A673 (cell line): ENCODE measurements at places on chromosomes 3 and 15. TPM values are rescaled to one million over a fixed set of nuclear protein-coding genes. Genes with fewer than 3 reads are reported as not detected.

DNA sequence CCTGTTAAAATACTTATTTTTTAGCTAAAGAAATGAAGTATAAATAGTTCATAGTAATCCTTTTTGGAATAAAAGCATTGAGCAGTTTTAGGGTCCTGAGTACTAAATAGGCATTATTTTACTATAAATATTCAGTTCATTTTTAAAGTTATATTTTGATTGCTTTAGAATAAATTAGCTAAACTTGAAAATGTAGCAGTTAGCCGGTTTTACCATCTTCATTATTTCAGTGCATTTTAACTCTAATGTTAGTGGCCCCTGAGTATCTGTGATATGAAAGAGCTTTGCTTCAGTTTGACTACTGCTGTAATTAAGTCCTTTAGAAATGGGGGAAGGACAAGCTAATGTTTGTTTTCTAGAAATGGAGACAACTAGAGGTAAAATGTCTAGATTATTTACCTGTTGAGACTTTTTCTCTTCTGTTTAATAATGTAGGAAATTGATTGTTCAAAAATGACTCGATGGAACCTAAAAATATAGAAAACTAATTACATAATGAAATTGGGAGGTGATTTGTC, 3.6 kb downstream of the SMC4 start:
- peaks cover 49% of the 10 kb centered on the region for H3K36me3 ChIP-seq
- peak overlapping the region; percentile 69 for H3K4me3 ChIP-seq
- H3K4me1 ChIP-seq: peaks cover 16% of the 10 kb centered on the region
- no peak for DNase-seq
- peak overlapping the region; percentile 46 for H3K27ac ChIP-seq

CCDC54 gene
- not detected in 2 replicates for total RNA-seq

PIERCE2 gene
- 0.86 and 1.7 TPM in 2 replicates for total RNA-seq

SLC9C1 gene
- not detected in 2 replicates for total RNA-seq

GATM gene
- 9.5 and 11.0 TPM in 2 replicates for total RNA-seq

DNA sequence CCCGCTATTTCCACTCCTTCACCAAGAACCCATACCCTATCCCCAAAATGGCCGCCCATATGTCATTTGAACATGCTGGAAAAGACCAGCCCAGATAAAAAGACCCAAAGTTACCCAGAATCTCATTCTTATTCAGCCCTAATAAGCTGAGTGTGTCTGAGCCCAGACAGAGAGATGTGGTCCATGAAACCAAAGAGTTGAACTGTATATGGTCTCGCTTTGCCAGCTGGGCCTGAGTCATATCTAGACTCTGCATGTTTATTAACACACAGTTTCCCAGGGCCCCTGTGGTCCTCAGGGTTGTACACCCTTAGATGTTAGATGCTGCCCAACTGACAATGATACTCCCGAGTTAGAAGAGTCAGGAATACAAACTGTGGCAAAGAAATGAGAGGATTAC, 201.9 kb upstream of the STRIT1 start:
- H3K36me3 ChIP-seq: no peaks in the 10 kb centered on the region
- no peaks in the 10 kb centered on the region for H3K27me3 ChIP-seq
- no peak for DNase-seq

- H3K36me3 ChIP-seq: no peaks in the 10 kb centered on the region
- H3K4me3 ChIP-seq: no peak overlapping the region
- peaks cover 56% of the 10 kb centered on the region for H3K27me3 ChIP-seq
- no peak for DNase-seq
These were observed 69.8 kb upstream of the ANKRD34C start for GRCh38 chr15:79212589-79213157.

DNA sequence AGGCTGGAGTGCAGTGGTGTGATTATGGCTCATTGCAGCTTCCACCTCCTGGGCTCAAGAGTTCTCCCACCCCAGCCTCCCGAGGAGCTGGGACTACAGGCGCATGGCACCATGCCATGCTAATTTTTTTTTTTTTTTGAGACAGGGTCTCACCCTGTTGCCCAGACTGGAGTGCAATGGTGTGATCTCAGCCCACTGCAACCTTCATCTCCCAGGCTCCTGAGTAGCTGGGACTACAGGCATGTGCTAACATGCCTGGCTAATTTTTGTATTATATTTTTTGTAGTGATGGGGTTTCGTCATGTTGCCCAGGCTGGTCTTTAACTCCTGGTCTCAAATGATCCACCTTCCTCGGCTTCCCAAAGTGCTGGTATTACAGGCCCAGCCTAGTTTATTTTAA, 4.0 kb downstream of the TEX9 start:
- no peaks in the 10 kb centered on the region for H3K36me3 ChIP-seq
- H3K4me1 ChIP-seq: peaks cover 11% of the 10 kb centered on the region
- no peak overlapping the region for H3K4me3 ChIP-seq
- H3K27ac ChIP-seq: no peak overlapping the region
- no peak for DNase-seq

GRCh38 chr15:51814606-51815005, 14.8 kb upstream of the TMOD3 start:
- H3K36me3 ChIP-seq: no peaks in the 10 kb centered on the region
- DNase-seq: peak; percentile 88
- H3K4me1 ChIP-seq: peaks cover 12% of the 10 kb centered on the region
- no peak overlapping the region for H3K4me3 ChIP-seq
- H3K27ac ChIP-seq: no peak overlapping the region
- H3K27me3 ChIP-seq: no peaks in the 10 kb centered on the region

DNA sequence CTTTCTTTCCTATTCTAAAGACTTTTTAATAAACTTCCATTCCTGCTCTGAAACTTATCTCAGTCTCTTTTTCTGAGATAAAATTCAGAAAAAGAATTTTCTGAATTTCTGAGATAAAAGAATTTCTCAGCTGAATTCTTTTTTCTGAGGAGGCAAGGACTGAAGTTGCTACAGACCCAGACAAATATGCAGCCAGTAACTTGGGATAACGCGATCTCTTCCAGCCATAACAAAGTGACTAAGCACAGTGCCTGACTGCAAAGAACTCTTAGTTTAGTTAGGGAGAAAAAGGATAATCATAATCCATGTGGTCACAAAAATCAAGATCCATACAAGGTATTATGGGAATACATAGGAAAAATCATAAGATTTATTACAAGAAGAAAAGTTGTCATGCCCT, 222.0 kb upstream of the GAP43 start:
- no peaks in the 10 kb centered on the region for H3K4me1 ChIP-seq
- no peaks in the 10 kb centered on the region for H3K36me3 ChIP-seq
- no peaks in the 10 kb centered on the region for H3K27me3 ChIP-seq
- H3K27ac ChIP-seq: no peak overlapping the region
- no peak overlapping the region for H3K4me3 ChIP-seq

CEP19 gene
- total RNA-seq: 6.0 TPM in 2 replicates

DNA sequence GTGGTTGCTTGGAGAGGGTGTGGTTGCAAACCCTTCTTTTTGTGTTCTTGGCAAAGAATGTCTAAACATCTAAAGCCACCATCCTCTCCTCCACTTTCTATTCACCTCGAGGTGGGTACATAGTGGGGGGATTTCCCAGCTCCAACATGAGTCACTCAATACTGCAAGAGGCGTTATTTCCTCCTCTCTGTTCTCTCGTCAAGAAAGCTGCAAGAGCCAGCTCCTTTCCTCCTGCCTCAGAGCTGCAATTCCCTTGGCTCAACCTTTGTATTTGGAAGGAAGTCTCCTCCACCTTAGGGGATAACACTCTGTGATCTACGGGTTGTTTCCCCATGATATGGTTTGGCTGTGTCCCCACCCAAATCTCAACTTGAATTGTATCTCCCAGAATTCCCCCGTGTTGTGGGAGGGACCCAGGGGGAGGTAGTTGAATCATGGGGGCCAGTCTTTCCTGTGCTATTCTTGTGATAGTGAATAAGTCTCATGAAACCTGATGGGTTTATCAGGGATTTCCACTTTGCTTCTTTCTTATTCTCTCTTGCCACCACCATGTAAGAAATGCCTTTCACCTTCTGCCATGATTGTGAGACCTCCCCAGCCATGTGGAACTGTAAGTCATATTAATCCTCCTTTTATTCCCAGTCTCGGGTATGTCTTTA, 138.4 kb downstream of the PLCL2 start:
- no peaks in the 10 kb centered on the region for H3K4me1 ChIP-seq
- H3K4me3 ChIP-seq: no peak overlapping the region
- peaks cover 12% of the 10 kb centered on the region for H3K27me3 ChIP-seq
- no peak for DNase-seq

- H3K4me3 ChIP-seq: no peak overlapping the region
- peak; percentile 35 for DNase-seq
- peaks cover 55% of the 10 kb centered on the region for H3K4me1 ChIP-seq
- peak overlapping the region; percentile 27 for H3K27ac ChIP-seq
- H3K36me3 ChIP-seq: no peaks in the 10 kb centered on the region
- no peaks in the 10 kb centered on the region for H3K27me3 ChIP-seq
These were observed 55.7 kb downstream of the RLBP1 start for GRCh38 chr15:89165677-89166076.

ADAMTSL3 gene
- total RNA-seq: 0.95 and 2.3 TPM in 2 replicates

- no peak for DNase-seq
- no peak overlapping the region for H3K4me3 ChIP-seq
- H3K4me1 ChIP-seq: no peaks in the 10 kb centered on the region
- H3K27me3 ChIP-seq: no peaks in the 10 kb centered on the region
These were observed 36.4 kb upstream of the ESYT3 start for GRCh38 chr3:138397983-138398382.

- H3K36me3 ChIP-seq: no peaks in the 10 kb centered on the region
- H3K4me3 ChIP-seq: no peak overlapping the region
- no peak overlapping the region for H3K27ac ChIP-seq
- no peak for DNase-seq
These were observed 8.5 kb upstream of the P2RY1 start for GRCh38 chr3:152826476-152826875.

DNA sequence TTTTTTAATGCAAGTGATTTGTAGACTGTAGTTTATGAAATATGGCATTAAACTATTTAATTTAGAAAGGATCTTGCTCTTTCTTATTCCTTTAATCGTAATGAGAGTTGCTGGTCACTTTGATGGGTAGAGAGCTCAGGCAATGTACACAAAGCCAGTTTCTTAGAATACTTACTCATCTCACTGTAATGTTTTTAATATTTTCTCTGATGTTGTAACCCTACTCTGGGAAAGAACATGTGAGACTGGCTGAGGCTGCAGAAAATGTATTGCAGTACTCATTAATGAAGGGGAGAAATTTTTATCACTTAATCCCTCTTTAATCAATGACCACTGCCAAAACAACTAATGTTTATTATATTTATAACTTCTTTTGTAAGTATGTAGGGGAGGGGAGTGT, 479.4 kb upstream of the KCNMB2 start:
- DNase-seq: no peak
- H3K27ac ChIP-seq: no peak overlapping the region
- no peaks in the 10 kb centered on the region for H3K27me3 ChIP-seq
- H3K4me3 ChIP-seq: no peak overlapping the region
- no peaks in the 10 kb centered on the region for H3K36me3 ChIP-seq

DNA sequence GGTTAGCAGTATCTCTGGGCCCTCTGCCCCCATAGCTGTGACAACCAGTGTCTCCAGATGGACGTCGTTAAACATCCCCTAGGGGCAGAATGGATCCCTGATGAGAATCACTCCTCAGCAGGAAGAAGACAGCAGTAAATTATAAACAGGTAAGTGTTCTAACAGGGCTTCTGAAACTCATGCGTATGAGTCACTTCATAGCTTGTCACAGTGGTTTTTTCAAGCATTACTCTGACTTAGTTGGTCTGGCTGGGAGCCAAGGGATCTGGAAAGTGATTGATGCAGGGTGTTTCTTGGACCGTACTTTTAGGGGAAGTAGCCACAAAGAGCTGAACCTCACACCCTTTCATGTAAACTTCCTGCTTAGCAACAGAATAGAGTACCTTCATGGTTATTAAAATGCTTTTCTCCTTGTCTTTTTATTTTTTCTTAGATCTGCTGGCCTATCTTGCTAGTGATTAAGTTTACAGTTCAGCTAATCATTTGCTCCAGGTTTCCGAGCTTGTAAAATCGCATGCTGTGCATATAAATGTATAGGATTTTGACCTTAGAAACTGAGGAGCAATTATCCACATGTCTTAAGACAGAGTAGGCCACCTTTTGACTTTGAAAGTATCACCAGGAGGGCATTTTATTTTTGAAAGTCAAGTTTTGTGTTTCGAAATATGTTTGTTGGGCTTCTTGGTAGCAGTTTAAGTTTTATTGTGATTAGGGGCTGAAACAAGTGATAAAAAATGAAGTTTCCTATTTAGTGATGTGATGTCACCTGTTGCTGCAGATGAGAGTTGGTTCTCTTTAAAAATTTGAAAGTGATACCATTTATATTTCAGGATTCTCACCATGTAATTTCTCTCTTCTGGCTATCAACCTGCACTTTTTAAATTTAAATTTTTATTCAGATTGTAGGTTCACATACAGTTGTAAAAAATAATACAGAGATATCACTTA, 333.9 kb downstream of the PTPRG start:
- no peaks in the 10 kb centered on the region for H3K27me3 ChIP-seq
- DNase-seq: peak; percentile 80
- no peak overlapping the region for H3K27ac ChIP-seq

GRCh38 chr3:133211449-133211848, 173.3 kb downstream of the TMEM108 start:
- H3K27ac ChIP-seq: no peak overlapping the region

- no peak overlapping the region for H3K4me3 ChIP-seq
- H3K36me3 ChIP-seq: no peaks in the 10 kb centered on the region
- H3K27ac ChIP-seq: no peak overlapping the region
- DNase-seq: no peak
- no peaks in the 10 kb centered on the region for H3K4me1 ChIP-seq
These were observed 354.6 kb downstream of the GAP43 start for GRCh38 chr3:115977866-115978265.

DNA sequence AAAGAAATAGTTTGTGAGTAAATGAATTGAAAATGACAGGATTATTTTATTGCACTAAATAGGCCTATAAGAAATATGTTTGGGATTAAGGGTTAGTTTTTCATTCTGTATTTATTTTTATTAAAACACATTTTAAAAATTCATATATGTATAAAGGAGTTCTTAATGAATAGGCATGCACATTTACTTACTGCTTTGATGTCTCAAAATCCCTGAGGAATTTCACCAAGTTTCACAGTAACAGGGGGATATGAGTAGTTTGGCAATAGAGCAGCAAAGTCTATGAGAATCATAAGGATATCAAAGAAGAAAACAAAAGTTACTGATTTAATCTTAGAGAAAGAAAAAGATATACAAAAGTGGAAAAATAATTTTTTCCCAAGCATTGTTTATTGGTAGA, 411.7 kb downstream of the NAALADL2 start:
- H3K36me3 ChIP-seq: no peaks in the 10 kb centered on the region
- DNase-seq: peak; percentile 3
- H3K27me3 ChIP-seq: no peaks in the 10 kb centered on the region
- H3K27ac ChIP-seq: no peak overlapping the region
- H3K4me3 ChIP-seq: no peak overlapping the region

CCDC80 gene
- total RNA-seq: 4.6 and 4.7 TPM in 2 replicates

XIRP1 gene
- total RNA-seq: not detected in 2 replicates

EPHA3 gene
- total RNA-seq: 21.5 and 25.7 TPM in 2 replicates

UBE3A gene
- total RNA-seq: 101 and 104 TPM in 2 replicates
